ENCODE measurements at places on chromosomes 4 and X.

- no peak for DNase-seq
Measured at GRCh38 chr4:160316036-160316435, 1213.2 kb downstream of the RAPGEF2 start.

DNA sequence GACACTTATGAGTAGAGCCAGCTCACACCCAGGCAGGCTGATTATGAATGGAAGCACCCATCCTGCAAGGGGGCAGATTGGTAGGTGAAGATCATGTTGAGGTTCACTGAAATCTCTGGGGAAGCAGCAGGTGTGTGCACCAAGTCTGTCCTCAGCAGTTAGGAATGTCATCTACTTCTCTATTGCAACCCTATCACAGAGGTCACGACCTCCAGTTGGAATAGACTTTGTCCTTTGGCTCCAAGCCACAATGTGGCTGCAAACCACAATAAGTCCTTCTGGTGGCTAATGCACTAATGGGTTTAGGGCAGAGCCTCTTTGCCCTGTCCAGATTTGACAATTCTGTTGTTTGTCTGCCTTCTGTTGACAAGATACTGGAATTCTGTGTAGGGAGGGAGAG is 1056.7 kb downstream of the PCDH19 start:
- no peak for DNase-seq

DNA sequence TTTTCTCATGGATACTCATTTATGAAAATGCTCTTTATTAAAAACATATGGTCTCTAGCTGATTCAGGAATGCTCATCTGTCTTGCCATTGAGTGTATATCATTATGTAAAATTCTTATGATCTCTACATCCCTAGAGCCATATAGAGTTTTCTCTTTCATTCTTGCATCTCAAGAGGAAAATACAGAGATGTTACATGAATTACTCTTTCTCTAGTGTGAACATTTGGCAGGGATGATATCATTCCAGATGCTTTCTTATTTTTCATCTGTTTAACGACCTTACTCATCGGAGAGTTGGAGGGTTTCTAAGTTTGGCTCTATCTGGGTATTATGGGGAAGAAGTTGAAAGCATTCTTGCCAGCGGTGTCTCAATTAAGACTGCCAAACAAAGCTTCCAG is 202.9 kb upstream of the SLC7A11 start:
- DNase-seq, result no peak

- no peak for DNase-seq
Measured at GRCh38 chr4:88335092-88335665, 43.5 kb upstream of the HERC6 start.

- DNase-seq, result no peak
Measured at GRCh38 chr4:122612540-122612939, 8.3 kb downstream of the IL21 start.

DNA sequence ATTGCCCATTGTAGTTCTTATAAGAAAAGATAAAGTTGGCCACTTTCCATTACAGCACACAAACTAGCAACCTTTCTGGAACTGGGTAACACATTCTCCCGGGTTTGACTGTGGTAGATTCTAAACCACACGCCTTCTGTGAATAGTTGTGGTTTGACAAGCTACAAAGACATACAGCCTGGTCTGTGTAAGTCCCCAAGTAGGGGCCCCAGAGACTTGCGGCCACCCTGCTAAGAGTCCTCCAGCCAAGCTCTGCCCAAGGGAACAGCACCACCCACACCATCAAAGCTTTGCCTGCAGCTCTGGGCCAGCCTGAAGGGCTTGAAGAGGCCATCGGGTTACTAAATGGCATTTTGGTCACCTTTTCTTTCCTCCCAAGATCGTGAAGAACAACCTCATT is 203.4 kb downstream of the MAML3 start:
- no peak for DNase-seq

- DNase-seq, result no peak
Measured at GRCh38 chr4:153809307-153809706, 20.4 kb upstream of the SFRP2 start.

DNA sequence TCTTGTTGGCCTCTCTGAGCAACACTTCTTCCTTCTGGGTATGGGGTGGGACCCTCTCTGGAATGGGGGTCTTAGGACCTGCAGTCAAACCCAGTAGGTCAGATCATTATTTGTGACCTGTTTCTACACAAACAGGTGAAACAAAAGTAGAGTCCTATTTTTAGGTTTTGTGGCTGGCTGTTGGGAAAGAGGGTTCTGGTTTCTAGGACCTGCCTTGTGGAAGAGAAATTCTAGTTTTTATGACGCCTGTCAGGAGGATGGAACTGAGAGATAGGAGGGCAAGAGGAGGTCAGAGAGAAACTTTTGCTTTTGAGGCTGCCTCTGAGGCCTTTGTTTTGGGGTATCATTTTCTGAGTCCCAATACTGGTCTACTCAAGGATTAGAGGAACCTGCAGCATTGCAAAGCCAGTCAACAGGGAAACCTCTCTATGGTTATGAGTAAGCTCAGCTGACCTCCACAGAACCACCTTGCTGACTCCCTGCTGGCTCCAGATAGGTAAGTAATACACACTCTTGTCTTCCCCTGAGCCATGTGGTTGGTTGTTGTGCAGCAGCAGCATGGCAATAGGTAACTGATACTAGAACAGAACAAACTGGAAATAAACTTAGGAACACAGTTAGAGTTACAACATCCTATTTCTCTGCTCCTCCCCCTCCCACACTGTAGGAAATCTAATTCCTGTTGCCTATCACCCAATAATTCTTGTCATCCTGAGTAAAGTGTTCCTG is 114.7 kb upstream of the VCX3B start:
- DNase-seq, result no peak

GRCh38 chr4:2045518-2045951 is 13.6 kb upstream of the NAT8L start:
- peak; percentile 66 for DNase-seq

GRCh38 chr4:177339477-177340374 is 30.1 kb downstream of the NEIL3 start:
- DNase-seq, result peak; percentile 43

GRCh38 chrX:13194291-13195103 is 125.4 kb downstream of the ATXN3L start:
- DNase-seq, result peak; percentile 8

DNA sequence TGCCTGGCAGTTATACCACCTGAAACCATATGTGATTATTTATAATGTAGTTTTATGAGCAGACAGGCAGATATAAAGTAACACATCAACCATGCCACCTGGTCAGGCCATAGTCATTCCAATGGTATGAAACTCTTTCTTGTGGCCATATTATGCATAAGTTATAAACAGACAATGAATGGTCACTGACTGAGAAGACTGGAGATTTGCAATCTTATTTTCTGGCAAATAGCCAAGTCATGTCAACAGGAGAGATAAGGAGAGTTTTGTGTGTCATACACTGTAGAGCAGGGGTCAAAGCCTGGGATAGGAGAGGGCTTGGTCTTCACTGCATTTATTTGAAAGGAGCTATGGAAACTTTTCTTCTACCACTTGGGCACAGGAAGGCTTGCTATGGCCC is 29.5 kb downstream of the SORBS2 start:
- no peak for DNase-seq

- peak; percentile 24 for DNase-seq
Measured at GRCh38 chr4:173420324-173420752, 21.4 kb upstream of the SCRG1 start.

DNA sequence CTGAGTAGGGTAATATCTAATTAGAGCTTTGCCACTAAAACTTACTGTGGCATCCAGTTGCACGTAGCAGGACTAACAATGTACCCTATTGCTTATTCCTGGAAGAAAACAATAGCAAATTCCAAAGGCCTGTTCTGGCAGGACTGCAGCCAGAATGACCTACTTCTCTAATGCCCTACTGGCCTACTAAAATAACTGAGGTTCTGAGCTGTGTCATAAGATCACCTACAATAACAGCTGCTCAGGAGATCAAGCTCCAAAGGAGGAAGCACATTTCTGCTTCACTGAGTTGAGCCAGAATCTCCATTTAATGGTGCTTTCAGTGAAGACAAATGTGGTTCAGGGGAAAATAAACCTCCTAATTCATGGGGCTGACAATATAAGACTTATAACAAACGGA is 42.2 kb upstream of the CXCL8 start:
- no peak for DNase-seq

- peak; percentile 1 for DNase-seq
Measured at GRCh38 chr4:163895378-163896005, 401.0 kb downstream of the TMA16 start.

DNA sequence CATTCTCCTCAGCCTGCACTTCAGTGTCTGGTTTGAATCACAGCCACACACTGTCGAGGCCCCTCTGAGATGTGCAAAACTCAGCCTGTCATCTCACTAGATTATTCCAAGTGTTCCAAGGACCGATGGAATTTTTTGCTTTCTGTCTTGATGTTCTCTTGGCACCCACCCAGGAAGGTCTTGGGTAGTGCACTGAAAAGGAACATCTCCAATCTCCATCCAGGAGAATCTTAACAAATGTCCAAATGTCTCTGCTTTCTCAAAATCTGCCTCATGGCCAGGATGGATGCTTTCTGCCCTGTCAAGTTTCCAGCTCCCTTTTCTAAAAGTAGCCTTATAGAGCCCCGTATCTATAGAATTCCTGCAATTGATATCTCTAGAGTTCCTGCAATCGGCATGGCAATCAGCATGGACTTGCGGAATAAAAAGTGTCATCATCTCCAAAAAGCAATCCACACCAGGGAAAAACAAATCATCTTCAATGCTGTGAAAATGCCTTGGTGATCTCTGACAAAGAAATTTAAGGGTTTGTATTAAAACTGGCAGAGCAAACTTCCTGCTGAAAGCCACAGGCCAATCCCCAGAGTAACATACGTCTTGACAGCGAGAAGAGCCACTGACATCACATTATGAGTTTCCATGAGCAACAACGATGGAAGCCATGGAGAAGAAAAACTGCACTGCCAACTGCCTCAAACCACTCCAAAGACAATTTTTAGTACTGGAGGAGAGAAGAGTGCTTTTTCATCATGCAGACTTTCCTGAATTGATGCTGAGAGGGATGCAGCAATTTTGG is 215.3 kb upstream of the FAM9B start:
- DNase-seq, result no peak

DNA sequence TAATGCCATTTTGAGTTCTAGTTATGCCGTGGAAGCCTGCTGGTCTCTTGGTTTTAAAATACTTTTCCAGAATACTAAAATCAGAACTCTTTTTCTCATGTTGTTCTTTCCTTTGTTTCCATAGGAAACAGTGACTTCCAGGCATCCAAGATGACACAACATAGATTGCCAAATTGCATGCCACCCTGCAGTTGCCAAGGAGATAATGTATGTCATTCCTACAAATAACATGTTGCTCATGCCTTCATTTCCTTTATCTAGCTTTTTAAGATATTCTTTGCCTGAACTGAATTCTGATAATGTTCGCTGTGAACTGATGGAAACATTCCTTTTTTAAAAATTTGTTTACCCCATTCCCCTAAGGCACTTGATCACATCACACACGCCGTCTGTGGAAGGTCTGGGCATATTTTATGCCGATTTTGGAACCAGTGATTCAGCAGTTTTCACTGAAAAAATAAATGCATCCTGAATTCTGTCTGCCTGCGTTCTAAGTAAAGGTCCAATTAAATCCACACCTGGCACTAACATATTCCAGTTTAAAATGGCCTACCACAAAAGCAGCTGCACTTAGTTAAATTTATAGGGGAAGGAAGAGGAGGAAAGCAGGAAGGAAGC is 38.0 kb upstream of the COX7B2 start:
- no peak for DNase-seq

DNA sequence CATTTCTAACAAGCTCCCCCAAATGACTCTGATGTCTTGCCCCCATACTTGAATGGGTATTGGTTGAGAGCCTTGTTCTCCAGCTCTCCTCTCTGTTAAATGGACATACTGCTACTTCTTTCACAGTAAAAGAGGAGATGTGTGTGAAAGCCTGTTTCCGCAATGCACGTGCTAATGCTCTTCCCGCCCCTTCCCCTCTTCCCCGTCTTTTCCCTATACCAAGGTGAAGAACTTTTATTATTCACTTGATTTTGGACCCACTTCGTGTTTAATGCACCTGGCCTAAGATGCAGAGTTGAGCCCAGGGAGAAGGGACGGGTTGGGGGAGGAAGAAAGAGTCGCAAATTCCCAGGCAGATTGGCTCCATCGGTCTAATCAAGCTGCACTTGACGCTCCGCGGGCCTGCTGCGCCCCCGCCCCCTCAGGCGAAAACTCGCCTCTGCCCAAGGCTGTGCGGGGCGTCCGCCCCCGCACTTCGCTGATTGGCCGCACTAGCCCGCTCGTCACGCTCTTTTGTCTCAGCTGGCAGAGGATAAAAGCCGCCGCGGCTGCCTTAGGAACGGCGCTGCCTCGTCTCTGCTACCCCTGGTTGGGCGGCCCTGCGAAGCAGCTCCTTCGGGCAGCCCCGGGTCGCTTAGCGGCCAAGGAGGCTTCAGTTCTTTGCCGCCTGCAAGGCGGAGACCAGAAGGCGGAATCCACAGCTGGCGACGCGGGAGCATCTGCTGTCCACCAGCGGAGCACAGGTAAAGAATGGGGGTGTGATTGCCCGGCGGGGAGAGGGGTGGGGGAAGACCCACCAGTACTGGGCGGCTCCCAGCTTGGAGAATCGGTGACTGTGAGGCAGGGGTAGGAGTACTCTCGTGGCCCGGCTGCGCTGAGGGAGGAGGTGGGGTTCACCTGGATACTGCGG is at the start of gene ZCCHC12:
TSS of gene ZCCHC12 (plus strand) at position 562 of the 910 bp plus-strand sequence. CDS start 1,421 bp downstream, outside the sequence.
- DNase-seq, result no peak
